Epithelial cell of esophagus (primary cell): ENCODE measurements at places on chromosomes 13 and 19.
A peak's percentile ranks its signal among the peaks of the same experiment; 100 is the strongest.

- no peak for DNase-seq
These were observed 3.0 kb downstream of the MARK4 start for GRCh38 chr19:45254044-45254531.

GRCh38 chr19:42521346-42522030 lies 6.8 kb downstream of the CEACAM1 start:
- no peak for DNase-seq

- peak; percentile 15 for DNase-seq
These were observed 3.0 kb downstream of the ONECUT3 start for GRCh38 chr19:1756264-1756663.

- no peak for DNase-seq
These were observed 1.3 kb downstream of the TNFSF14 start for GRCh38 chr19:6668691-6669090.

- DNase-seq = peak; percentile 15
These were observed 11.7 kb upstream of the SPACA6 start for GRCh38 chr19:51681286-51681941.

GRCh38 chr19:46346821-46347571 lies at the start of gene PPP5C:
Gene PPP5C (plus strand): TSS chr19:46347087. CDS start chr19:46347097, 10 bp downstream.
- peak; percentile 90 for DNase-seq

DNA sequence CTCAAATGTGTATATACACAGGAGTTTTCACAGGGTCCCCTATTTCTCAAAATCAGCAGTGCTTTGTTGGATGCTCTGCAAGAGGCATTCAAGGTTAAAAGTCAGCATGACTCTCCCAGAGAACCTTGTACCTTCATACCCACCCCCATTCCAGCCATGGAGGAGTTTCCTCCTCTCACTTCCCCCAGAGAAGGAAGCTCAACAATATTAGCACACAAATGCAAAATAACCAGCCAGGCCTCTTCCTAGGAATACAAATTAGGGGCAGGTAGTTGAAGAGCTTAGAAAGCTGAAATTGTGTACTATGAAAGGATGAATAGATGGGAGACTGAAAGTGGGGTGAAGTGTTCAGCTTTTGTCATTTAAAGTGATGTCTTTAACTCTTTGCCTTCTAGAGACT lies 43.8 kb downstream of the SPRY2 start:
- DNase-seq = no peak

- no peak for DNase-seq
These were observed 711.8 kb downstream of the UQCRFS1 start for GRCh38 chr19:28500982-28501630.

- DNase-seq = peak; percentile 41
These were observed 4.3 kb downstream of the BBC3 start for GRCh38 chr19:47226426-47227351.

GRCh38 chr19:11586331-11586730 lies 8.9 kb upstream of the ACP5 start:
- DNase-seq = no peak

GRCh38 chr19:4906963-4907362 lies 2.3 kb upstream of the UHRF1 start:
- DNase-seq = no peak

DNA sequence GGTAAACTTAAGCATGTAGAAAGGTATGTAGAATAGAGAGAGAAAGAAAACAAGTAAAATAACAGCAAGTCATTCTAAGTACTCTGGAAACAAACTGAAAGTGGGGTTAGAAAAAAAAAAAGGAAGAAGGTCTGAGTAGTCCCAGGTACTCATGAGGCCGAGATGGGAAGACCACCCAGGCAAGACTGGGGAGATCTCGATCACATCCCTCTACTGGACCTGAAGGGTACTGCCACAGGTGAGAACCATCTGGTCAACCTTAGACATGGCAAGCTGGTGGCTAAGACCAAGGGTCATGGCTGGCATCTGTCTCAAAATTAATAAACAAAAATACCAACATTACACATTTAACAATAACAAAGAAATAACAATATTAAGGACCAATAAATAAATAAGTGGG lies 36.3 kb upstream of the ZNF724 start:
- no peak for DNase-seq

- DNase-seq = no peak
These were observed 590.9 kb upstream of the SGCG start for GRCh38 chr13:22589880-22590279.
